Spinal cord (tissue), 10 donors: ENCODE measurements at places on chromosomes 11 and 22. TPM values are rescaled to one million over a fixed set of nuclear protein-coding genes. Genes with fewer than 3 reads are reported as not detected.

BACE1-AS gene
- 24.7 TPM for polyA plus RNA-seq

CCDC81 gene
- 4.3 TPM for polyA plus RNA-seq

DNA sequence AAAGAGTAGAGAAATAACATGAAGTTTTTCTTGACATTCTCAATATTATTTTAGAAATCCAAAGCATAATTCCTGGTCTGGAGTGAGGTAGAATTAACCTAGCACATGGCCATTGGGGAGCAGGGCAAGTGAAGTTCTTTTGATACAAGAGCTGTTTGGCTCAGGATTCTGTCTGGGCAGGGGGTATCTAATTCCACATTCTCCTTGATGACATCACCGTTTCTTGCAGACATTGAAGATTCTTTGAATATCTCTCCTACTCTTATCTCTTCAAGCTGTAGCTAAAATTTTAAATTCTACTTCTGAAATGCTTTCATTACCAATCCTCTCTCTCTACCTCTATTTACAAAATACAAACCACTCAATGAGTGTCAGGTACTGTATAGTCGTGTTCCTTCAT, 138.2 kb upstream of the TENM4 start:
- DNase-seq: no peak

GRCh38 chr11:45063669-45064068, 82.8 kb upstream of the PRDM11 start:
- no peak for DNase-seq

DNA sequence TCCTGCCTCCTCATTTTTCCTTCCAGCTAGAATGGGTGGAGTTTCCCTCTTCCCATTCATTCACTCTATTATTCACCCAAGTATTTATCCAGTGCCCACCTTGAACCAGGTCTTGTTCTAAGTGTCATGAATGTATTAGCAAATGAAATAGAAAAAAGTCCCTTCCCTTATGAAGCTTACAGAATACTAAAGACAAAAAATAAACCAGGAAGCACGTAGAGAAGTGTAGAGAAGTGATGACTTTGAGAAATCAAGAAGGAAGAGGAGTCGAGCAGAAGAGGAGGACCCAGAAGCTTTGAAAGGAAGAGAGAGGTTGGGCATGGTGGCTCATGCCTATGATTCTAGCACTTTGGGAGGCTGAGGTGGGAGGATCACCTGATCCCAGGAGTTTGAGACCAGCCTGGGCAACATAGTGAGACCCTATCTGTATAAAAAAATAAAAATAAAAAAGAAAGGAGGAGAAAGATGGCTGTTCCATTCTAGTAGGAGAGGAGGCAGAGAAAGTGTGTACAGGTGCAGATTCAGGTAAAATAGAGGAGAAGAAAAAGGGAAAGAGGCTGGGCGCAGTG, 17.1 kb upstream of the SYVN1 start:
- DNase-seq: no peak
